ENCODE measurements at places on chromosomes 6 and 20. TPM values are rescaled to one million over a fixed set of nuclear protein-coding genes. Genes with fewer than 3 reads are reported as not detected.

Gene POLR3F
- 8.6 TPM for total RNA-seq

DNA sequence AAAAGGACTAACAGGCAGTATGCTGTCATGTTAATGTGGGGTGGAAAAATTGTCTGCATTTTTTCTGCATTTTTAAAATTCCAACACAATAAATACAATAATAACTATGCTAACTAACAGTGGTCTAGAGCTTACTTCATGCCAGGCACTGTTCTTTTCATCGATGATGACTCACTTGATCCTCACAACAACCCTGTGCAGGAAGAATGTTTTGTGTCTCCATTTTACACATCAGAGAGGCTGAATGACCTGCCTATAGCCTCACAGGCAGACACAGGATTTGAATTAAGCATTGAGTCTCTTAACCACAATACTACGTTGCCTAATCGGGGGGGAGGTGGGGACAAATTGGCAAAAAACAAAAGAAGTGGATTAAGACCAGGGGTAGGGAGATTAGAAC lies 26.9 kb upstream of the FANCE start:
- DNase-seq: peak; percentile 77

DNA sequence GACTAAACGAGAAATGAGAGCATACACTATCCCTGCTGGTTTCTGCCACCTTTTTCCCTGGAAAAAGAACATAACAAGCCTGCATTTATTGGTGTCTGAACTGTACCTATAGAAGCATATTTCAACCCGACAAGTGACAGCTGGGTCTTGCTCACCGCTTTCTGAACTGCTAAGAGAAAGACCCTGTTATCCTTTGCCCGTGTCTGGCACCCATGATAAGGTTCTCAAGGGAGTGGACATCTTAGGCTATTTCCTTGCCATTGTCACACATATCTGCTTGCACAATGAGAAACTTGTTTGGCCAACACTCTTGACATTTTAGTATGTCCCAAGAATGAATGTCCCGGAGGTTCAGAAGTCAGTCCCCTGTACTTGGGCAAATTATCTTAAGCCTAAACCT lies 19.3 kb downstream of the RIPOR2 start:
- DNase-seq: no peak

GRCh38 chr20:11980263-11980662 lies 62.6 kb downstream of the BTBD3 start:
- no peak for DNase-seq

- no peak for DNase-seq
Observed at GRCh38 chr6:116973976-116974375, 96.9 kb downstream of the RFX6 start.
